Right hindlimb (tissue), 1 donor: ENCODE measurements at places on chromosomes 16 and 17.

GRCh38 chr16:50718061-50718760 is 23.7 kb upstream of the CYLD start:
- no peak for DNase-seq

DNA sequence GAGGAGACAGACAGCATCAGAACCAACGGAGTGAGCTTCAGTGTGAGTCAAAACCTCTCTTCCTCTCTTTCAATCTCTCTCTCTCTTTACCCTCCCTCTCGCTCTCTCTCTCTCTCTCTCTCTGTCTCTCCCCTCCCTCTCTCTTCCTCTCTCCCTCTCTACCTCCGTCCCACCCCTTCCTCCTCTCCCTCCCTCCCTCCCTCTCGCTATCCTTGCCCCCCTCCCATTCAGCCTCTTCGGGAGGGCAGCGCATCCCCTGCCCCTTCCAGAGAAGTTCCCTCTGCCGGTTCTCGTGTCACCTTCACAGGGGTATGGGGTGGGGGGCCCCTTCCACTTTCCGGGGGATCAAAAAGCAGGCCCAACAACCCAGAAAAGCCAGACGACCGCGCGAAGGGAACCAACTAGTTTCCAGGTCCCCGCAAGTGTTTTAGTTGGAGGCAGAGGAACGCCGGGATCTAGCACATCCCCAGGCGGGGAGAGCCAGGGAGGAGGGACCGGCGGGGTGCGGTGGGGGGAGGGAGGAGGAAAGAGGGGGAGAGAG is 28.9 kb upstream of the RBFOX1 start:
- peak; percentile 24 for DNase-seq

GRCh38 chr16:4460936-4461249 is 13.5 kb downstream of the NMRAL1 start:
- DNase-seq: no peak

DNA sequence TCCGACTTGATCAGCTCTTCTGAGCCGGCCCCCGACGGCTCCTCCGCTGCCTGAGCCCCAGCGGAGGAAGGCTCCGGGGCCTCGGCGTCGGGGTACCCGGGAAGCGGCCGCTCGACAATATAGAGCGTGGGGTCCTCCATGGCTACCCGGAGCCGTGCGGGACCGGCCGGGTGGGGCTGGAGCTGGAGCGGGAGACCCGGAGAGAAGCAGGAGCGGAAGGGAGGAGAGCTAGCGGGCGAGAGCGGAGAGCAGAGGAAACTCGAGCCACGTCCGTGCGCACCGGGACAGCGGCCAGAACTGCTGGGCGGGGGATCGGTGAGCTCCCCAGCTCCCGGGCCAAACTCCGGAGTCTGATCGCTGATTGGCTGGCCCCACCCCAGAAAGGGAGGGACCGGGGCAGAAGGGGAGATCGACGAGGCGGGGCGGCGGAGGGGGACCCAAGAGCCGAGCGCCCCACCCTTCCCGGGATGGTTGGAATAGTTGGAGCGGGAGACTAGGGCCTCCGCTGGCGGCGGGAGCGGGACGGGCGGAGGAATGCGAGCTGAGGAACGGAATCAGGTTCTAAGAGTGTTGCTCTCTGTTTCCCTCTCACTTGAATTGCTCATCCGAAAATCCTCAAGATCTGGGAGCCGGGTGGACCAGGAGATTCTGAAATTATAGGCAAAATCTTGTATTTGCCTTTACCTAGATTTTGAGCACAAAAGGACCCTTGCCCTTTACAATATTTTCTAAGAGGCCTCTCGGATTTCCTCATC is at the start of gene CAVIN1:
Gene CAVIN1, minus strand, starts transcription at position 299 of the 755 bp plus-strand sequence. Its CDS starts 159 bp downstream, at position 140.
- peak; percentile 100 for DNase-seq

DNA sequence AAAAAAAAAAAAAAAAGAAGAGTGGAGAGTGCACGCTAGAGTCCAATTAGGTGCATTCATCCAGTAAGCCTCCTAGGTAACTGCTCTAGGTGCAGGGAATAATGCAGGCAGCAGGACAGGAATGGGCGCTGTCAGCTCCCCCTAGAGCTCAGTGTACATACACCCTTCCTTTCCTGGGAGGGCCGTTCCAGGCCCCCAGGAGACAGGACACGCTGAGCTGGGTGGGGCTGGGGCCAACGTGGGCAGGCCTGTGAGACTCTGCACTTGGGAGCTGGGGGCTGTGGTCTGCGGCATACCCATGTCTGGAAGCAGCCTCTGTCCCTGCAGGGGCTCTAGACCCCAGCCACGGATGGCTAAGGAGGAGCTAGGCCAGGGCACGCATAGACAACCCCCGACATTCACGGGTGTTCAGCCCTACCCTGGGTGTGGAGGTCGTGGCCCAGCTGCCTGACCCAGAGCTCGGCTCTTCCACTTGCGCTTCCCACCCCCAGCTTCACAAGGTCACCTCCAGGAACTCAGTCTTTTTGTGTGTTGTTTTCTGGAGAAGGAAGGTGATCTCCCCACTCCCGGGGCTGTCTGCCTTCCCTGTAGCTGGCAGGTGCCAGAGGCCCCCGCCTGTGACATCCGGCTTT is 1.0 kb upstream of the ANTKMT start:
- DNase-seq: no peak

DNA sequence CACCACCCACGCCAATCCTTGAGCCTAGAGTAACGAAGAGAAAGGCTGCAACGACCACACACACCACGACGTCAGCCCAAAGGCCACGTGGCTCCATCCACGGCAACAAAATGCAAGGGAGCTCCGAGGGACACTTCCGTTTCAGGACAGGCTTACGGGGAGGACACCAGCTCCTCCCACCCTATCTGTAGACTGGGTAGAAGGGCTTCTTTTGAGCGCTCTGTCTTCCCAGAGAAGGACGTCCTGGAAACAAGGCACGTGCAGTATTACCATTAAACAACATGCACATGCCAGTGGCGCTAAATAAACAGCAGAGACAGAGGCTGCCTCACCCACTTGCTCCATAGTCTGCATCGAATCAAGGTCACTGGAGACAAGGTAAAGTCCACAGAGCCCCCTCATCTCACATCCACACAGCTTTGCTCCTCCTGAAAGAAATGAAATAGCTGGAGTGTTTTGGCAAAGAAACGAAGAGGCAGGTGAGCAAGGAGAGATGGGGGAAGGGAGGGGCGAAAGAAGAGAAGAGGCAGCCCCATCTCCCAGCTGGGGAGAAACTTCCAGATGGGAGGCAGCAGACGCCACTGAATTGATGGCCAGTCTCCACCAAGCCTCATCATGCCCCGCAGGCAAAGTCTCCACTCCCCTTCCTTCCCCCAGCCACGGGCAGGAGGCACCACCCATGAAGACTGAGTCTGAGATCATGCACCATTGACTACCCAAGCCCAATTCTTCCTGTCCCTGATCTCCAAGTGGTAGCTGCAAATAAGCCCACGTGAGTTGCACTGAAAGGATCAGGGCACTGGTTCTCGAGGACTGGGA is 24.0 kb downstream of the ZFHX3 start:
- no peak for DNase-seq

DNA sequence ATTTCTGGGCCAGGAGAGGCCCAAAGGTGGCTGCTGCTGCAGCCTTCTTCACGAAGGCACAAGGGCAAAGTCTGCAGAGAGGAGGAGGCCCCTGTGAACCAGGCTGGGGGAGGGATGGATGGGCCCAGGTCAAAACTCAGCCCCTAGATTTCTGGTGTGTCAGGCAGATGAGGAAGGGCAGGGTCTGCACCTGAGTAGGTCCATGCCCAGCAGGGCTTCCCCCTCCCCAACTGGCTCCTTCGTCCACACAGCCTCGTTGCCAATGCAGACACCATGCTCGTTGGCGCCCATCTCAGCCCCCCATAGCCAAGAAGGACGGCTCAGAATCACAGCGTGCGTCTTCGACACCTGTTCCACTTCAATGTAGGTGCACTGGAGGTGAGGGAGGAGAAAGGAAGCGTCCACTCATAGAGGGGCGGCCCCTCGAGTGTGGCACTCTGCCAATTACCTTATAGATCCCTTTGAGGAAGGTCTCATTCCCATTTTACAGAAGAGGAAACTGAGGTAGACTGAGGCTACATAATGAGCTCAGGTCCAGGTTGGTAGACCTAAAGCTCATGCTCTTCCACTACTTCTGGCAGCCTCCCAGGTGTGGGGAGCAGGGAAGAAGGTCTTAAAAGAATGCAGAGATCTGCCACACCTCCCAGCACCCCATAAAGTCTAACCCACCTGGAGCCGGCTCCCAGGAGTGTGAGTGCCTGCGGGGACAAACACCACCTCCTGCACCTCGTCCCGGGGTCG is 902 bp downstream of the SCRN2 start:
- no peak for DNase-seq

- no peak for DNase-seq
These were observed 58.2 kb downstream of the TK2 start for GRCh38 chr16:66491716-66492064.

DNA sequence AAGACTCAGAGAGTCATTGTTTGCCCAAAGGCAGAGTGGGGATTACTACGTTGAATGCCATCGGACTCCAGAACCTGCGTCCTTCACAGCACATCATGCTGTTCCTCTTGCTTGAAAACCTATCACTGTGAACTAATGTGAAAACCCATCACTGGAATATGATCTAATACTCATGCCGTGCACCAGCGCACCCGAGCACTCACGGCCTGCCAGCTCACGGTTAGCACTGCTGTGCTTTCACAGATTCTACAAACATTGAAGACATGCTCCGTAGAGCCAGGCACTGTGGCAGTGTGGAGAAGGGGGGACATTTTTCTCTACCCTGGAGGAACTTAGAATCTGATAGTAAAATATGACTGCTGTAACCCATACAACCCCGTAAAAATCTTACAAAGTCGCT is 350.4 kb downstream of the C16orf95 start:
- DNase-seq: no peak
